ENCODE measurements at places on chromosomes 7 and 10.

DNA sequence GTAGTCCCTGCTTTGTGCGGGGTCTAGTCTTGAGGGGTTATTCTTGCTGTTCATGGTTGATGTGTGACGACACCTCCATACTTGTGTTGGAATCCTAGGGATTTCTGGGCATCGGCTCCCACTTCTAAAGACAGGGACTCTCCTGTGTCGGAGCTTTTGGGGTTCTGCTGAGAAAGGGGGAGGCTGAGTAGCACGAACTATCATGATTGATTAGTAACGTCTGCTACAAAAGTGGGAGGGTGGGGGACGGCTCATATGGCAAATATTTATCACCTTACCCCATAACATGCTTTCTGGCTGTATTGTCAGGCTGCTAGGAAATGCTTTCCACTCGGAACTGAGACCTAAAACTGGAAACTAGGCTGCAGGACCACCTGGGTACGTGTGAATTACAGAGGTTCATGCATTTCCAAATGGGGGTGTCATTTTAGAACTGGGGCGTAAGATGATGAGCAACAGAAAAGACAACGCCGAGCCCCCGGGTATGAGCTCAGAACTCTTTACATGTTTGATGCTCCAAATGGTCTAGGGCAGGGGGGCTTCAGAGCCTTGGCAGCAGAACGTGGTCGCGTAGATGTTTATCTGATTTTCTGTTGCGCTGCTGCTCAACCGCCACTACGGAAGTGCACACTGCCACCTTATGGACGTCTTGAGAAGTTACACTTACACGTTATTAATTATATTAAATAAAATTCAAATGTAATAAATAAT lies 15.1 kb upstream of the NME8 start:
- peak; percentile 59 for DNase-seq

- DNase-seq, result no peak
Observed at GRCh38 chr10:79152423-79152817, 83.7 kb downstream of the ZMIZ1 start.

GRCh38 chr7:119720541-119720940 lies 552.4 kb upstream of the KCND2 start:
- DNase-seq, result no peak

- no peak for DNase-seq
Observed at GRCh38 chr7:50655490-50655889, 90.3 kb upstream of the DDC start.

DNA sequence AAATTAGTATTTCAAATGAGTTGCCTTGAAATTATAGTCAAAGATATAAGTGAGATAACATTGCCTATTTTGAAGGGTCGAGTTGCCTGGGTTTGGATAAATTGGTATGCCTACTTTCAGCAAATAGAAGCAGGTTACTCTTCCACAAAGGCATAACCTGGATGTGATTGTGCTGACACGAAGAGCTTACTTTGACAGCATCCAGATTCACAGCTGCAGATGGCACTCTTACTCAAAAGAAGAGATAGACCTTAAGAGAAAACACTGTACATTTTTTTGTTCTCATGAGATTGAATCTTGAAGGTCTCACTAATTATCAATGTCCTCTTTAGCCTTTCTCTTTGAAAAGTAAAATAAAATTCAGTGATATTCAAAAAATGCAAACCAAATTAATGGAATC lies 1338.7 kb downstream of the REEP3 start:
- no peak for DNase-seq

DNA sequence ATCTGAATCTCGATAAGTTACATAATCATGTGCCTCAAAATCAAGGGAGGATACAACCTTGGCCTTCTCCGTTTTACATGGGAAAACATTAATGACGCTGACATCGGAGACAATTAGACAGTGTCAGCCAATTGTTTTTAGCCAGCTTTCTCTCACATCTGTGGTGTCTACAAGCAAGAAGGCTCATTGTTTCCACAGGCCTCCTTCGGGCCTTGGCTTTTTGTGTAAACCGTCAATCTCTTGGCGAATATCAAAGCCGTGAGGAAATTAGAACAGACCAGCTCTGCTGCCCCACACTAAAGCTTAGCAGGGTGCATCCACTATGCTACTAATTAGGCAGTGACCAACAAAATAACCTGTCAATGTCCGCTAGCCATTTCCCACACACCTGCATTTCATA lies 43.2 kb downstream of the VAX1 start:
- no peak for DNase-seq

DNA sequence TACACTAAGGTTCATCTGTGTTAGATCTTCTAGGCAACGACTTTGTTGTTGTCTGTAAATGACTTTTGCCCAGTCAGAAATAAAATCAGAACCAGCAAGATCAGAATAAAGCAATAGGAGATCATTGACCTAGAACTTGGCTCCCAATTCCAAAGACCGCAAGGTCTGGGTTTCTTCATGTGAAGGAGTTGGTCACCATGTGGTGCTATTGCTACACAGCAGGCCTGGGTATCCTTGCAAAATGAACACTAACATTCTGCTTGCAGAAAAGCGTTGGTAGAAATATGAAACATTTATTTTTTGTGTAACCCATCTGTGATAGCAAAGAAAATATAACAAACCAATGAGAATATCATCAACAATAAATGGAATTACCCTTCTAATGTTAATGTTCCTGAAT lies 831.0 kb downstream of the NXPH1 start:
- DNase-seq, result no peak
